Right renal pelvis (tissue), 4 donors: ENCODE measurements at places on chromosomes 13 and 19. TPM values are rescaled to one million over a fixed set of nuclear protein-coding genes. Genes with fewer than 3 reads are reported as not detected.

The CYP2A6 gene
- not detected for polyA plus RNA-seq

- no peak for DNase-seq
Measured at GRCh38 chr19:31947436-31948115, 397.8 kb upstream of the ZNF507 start.

- no peak for DNase-seq
Measured at GRCh38 chr13:111210544-111211469, 95.7 kb downstream of the ARHGEF7 start.

DNA sequence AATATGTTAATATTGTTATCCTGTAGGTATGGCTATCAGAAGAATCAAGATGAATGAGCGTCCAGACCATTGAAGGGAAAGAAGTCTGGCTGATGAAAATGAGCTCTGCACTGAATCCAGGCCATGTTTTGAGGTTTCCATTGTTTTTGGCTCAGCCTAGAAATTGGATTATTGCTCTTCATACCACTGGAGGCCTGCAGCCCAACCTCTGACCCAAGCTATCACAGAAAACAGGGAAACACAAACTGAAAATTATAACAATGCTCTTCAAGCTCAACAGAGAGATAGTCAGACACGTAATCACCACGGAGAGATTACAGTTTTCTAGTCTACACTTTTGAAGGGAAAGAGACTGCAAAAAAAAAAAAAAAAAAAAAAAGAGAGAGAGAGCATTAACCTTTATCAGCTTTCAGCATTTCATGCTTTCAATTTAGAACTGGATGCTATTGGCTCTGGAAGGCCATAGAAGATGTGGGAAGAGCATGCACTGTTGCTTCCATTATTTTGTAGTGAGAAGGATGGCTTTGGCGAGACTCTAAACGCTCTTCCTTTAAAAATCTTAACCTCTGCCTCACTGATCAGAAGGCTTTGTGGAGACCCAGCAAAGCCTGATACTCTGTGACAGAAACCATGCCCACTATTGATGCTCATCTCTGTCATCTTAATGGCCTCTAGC, 10.8 kb downstream of the EDNRB start:
- DNase-seq = no peak

DNA sequence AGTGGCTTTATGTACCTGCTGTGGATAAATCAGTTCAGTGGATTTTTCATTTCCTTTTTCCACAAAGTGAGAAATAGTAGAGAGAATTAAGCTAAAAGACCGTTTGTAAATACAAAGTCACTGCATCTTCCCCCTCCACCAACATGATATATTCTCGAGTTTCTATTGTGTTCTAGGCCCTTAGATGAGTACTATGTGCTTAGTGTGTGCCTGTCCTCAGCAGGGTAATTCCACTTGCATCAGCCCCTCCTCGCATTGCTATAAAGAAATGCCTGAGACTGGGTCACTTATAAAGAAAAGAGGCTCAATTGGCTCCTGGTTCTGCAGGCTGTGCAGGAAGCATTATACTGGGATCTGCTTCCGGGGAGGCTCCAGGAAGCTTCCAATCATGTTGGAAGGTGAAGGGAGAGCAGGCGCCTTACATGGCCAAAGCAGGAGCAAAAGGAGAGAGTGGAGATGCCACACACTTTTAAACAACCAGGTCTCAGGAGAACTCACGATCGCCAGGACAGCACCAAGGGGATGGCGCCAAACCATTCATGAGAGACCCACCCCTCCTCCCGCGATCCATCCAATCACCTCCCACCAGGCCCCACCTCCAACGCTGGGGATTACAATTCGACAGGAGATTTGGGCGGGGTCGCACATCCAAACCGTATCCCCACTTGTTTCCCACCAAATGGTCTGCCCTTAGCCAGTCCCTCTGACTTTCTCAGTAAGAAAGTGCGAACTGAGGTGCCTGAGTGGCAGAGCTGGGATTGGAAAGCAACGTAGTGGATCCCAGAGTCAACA, 102.3 kb upstream of the ABCC4 start:
- DNase-seq = no peak

GRCh38 chr13:59197397-59197796, 966.3 kb downstream of the DIAPH3 start:
- no peak for DNase-seq

DNA sequence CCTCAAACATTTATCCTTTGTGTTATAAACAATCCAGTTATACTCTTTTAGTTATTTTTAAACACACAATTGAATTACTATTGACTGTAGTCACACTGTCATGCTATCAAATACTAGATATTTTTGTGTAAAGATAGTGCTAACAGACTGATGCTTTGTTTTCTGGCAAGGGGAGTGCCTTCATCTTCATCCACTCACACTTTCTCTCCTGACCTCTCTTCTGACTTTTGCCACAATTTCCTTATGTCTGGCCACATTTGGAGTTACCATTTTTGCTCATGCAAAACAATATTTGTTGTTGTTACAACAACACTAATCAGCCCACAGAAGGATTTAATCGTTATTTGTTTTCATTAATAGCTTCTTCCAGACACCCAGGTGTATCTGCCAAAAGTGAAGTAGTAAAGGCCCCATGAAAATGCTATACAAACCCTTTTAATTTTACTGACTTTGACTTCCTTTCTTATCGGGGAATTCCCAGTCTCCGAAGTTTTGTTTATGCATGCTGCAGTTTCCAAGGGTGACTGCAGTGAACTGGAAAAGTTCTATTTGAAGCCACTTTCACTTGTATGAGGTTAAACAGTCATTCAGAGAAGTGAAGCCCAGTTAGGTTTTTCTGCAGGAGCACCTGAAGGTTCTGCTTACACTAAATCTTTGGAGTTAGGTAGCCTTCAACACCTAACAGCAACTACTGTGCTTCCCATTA, 66.1 kb upstream of the FRY start:
- peak; percentile 41 for DNase-seq

The FAM124A gene
- 4.3 TPM for polyA plus RNA-seq

The RUBCNL gene
- 2.4 TPM for polyA plus RNA-seq

- DNase-seq = no peak
Measured at GRCh38 chr13:69292789-69293425, 814.7 kb upstream of the ATXN8OS start.

- no peak for DNase-seq
Measured at GRCh38 chr19:49836176-49837008, 14.6 kb upstream of the PTOV1 start.

The ZNF471 gene
- 14.0 TPM for polyA plus RNA-seq

The FUT2 gene
- 1.8 TPM for polyA plus RNA-seq

The IRGC gene
- not detected for polyA plus RNA-seq

- DNase-seq = no peak
Measured at GRCh38 chr13:99391781-99392469, 84.7 kb upstream of the GPR183 start.

DNA sequence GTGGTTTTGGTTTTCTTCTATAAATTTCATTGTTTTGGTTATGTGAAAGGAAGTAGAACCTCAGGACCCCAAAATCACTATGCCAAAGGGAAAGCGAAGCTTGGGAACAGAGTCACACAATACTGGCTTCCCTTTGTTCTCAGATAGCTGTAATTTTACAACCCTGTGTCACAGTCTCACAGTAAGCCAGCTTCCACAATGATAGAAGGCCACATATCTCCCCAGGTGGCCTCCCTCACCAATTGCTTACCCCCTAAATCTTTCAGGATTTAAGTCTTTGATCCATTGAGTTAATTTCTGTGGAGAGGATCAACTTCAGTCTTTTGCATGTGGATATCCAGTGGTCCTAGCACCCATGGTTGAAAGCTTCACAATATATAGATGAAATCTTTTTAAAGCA, 58.7 kb downstream of the SLC15A1 start:
- DNase-seq = no peak

DNA sequence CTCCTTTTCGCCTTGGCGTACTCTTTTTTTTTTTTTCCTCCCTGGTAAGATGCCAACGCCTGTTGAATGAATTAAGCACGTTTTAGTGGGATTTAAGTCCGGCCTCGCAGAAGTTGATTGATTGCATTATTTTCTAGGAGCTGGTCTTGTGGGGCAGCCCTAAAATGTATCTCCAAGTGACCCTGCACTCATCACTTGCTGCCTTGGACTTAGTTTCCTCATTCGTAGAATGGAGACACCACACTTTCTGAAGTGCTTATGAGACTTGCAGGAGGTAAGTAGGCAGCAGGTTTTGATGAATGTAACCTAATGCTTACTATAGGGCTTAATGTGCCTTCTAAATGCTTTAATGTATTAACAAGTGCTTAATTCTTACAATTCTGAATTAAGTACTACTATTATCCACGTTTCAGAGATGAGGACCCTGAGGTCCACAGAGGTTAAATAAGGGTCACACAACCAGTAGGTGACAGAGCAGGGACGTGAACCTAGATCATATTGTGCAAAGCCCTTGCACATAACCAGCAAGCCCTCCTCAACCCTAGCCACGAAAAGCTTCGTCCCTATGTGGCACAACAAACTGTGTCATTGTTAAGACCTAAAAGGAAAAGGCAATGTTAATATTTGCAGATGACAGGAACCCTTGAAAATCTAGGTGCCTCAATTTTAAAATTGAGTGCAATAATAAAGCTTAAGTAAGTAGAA, 514 bp upstream of the ARGLU1 start:
- DNase-seq = no peak
